Right lung (tissue), 10 donors: ENCODE measurements at places on chromosomes 11 and 22. TPM values are rescaled to one million over a fixed set of nuclear protein-coding genes. Genes with fewer than 3 reads are reported as not detected.

DNA sequence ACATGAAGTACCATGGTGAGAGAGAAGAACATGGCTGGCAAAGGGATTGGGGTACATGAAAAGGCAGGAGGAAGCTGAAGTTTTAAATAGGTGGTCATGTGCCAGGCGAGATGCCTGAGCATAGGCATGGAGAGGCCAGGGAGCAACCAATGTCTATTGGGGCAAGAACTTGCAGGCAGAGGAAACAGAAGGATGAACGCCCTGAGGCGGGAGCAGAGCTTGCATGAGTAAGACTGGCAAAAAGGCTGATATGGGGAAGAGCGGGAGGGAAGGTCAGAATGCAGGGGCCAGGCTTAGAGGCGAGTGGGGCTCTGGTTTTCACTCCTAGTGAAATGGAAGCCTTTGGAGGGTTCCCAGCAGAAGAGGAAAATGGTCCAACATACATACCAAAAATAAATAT is 52.5 kb upstream of the VSTM5 start:
- no peak for DNase-seq

DNA sequence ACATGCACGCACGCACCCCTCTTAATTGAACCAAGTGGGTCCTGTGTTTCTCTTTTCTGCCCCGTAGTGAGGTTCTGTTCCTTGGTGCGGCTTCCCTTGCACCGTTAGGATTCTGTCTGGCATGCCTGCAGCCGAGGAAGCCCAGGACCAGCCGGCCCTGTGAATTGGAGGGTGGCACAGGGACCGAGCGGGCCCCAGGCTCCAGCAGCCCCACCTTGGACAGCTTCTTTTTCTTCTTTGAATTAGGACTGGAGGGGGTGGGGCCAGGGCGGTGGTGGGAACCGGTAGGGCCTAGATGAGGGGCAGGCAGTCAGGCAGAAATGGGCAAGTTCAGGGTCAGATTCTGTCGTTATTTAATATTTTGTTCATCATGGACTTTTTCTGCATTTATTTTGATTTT is 94.7 kb downstream of the MPPED1 start:
- no peak for DNase-seq

DNA sequence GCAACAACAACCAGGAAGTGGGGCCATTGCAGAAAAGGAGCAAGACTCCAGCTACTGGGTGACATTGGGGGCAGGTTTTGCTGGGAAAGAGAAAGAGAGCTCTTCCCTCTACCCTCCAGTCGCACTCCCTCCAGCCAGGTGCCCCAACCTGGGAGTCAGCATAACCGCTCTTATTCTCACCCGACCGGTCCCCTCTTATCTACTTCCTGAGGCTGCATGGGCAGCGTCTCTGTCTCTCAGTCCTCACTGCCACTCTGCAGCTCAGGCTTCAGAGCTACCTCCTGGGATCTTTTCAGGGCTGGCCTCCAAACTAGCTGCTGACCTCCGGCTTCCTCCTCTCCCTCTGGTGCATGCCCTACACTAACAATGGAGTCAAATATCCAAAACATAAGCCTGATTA is 5.1 kb downstream of the ZNF70 start:
- no peak for DNase-seq

GRCh38 chr11:36257351-36257750 is 31.9 kb downstream of the COMMD9 start:
- no peak for DNase-seq

DNA sequence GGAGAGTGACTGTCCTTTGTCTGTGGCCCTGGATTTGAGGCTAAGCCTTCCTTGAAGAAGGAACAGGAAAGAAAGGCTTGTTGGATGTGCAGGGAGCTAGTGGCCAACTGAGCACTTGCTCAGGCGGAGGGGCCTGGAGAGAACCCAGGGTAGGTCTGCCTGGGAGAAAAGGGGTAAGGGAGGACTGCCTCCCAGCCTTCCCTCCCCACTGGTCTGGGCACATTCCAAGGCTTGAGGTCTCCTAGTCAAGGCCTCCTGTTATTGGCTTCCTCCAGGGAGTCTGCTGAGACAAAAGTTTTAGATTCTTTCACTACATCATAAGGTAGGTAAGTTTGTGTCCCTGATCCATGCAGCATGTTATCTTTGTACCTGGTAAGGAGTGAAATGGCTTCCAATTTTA is 15.2 kb downstream of the KCNQ1OT1 start:
- no peak for DNase-seq

The PHLDA2 gene
- 0.55 TPM for polyA plus RNA-seq

- DNase-seq = no peak
Observed at GRCh38 chr11:79942090-79942489, 501.3 kb upstream of the TENM4 start.

- DNase-seq = no peak
Observed at GRCh38 chr11:75576499-75576918, 14.5 kb downstream of the SERPINH1 start.

The TUBGCP6 gene
- 33.7 TPM for polyA plus RNA-seq

GRCh38 chr22:45838305-45838887 is 138.6 kb downstream of the WNT7B start:
- peak; percentile 20 for DNase-seq

DNA sequence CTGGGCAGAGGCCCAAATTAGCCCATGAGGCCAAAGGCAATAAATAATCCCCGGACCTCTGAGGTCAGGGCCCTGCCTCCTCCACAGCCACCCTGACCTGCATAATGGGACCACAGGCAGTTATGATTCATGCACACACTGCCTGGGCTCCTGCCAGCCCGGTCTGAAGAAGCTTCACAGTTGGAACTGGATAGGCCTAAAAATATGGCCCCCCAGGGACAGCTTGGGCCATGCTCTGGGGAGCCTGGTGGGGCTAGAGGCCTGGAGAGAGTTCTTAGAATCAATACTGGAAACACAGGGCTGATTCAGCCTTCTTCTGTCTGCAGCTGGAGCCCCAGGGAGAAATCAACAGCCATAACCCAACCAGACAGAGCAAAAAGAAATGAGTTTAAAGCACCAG is 112.8 kb upstream of the CADM1 start:
- no peak for DNase-seq

DNA sequence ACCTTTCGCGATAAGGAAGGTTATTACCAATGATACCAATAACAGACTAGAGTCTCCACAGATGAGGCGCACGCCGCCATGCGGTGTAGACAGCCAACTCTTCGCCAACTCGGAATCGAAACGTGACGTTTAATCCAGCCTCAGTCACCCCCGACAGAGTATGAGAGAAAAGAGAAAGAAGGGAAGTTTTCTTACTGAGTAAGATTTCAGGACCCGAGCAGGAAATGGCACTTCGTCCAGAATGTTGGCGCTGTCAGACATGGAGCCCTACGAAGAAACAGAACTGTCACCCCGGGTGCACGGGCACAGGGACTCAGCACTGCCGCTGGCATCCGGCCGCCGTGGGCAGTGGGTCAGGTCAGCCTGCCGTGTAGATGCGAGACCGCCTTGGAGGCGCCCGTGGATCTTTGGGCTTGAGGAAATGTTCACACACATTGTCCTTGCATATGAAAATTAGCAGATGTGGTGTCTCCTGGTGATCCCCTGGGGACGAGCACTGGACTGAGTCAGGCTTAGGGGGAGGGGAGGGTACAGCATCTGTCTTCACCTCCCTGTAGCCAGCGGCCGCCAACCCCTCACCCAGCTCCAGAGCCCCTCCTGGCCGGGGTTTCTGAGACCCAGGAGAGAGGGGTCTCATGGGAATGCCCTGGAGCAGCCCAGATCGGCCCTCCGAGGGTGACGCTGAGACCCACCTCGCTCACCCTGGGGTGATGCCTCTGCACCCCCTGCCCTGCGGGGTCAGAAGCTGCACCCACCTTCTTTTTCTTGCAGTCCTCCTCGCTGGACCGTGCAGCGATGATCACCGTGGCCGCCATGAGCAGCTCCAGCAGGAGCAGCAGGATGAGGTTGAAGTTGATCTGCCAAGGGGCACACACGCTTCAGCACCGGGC is 8.3 kb downstream of the MLC1 start:
- no peak for DNase-seq

GRCh38 chr11:120337355-120338106 is 1.3 kb downstream of the ARHGEF12 start:
- no peak for DNase-seq

The RTN4R gene
- polyA plus RNA-seq = 4.3 TPM

DNA sequence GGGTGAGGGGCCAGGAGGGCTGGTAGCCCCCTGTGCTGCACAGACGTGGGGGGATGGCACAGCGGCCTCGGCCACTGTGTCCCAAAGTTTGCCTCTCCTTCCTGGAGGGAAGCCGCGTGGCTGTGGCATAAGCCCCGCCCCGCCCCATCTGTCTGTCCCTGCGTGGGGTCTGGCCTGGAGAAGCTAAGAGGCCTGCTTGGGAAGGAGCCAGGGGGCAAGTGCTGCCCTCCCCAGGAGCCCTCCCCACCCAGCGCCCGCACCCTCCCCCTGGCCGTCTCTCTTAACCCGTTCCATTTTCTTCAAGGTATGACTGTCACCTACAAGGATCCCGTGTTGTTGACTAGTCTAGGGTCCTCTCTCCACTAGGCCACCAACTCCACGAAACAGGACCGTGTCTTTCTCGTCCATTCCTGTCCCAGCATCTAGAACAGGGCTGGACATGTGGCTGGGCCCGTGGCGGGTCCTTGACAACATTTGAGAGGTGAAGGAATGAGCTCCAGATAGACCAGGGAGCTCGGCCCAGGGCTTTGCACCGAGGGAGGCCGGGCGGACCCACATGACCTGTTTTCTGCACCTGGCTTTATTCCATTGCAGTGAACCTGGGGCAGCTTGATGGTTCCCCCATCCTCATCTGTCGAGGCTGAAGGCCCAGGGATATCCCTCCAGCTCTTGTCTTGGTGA is 428.0 kb downstream of the TBC1D22A start:
- no peak for DNase-seq

- DNase-seq = no peak
Observed at GRCh38 chr11:78037056-78037455, 14.0 kb upstream of the KCTD14 start.

DNA sequence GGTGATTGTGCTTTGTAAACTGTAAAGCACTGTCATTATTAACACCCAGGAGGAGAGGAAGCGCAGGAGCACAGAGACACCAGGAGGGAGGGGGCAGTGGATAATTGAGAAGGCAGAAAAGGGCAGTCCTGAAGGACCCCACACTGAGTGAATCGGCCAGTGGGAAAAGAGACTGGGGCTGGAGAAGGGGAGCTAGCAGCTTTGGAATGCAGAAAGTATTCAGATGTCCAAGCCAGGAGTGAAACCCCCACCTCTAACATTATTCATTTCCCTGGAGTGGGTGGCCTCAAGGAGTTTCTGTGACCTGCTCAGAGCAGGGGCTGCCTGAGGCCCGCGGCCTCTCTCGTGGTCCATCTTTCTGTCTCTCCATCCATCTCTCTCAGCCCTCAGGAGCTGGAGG is 38.0 kb upstream of the CDON start:
- no peak for DNase-seq
